ENCODE measurements at places on chromosomes 6 and 20.

DNA sequence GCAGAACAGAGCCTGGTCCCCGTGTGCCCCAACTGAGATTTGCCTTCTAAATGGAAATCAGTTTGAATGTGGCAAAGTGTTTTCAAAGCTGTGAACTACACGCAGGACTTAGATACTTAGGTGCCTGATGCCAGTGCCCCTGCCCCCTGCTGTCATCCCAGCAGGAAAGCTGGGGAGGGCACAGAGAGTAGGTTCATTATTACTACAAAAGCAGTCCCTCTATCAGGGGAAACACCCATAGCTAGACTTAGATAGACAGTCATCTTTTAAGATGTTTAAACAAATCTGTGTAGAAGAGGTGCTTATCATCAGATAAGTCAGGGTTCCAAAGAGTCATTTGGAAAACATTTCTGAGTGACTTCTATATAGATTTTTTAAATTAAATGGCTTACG, 155.0 kb upstream of the SNX9 start:
- no peak for DNase-seq

DNA sequence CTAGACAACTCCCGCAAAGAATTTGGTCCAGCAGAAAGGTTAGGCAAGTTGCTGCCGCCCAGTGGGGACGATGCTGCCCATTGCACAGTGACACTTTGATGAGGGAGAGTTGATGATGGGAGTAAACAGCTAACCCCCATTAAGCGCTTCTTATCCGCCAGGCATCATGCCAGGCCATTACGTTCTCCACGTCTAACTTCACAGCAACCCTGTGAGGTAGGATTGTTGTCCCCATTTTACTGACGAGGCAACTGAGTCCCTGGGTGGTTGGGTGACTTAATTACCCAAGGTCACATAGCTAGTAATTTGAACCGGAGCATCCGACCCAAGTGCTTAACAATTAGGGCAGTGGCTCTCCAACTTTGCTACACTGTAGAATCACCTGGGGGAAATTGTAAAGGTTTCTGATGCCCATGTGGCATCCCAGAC, 738 bp downstream of the RALGAPB start:
- DNase-seq, result no peak

DNA sequence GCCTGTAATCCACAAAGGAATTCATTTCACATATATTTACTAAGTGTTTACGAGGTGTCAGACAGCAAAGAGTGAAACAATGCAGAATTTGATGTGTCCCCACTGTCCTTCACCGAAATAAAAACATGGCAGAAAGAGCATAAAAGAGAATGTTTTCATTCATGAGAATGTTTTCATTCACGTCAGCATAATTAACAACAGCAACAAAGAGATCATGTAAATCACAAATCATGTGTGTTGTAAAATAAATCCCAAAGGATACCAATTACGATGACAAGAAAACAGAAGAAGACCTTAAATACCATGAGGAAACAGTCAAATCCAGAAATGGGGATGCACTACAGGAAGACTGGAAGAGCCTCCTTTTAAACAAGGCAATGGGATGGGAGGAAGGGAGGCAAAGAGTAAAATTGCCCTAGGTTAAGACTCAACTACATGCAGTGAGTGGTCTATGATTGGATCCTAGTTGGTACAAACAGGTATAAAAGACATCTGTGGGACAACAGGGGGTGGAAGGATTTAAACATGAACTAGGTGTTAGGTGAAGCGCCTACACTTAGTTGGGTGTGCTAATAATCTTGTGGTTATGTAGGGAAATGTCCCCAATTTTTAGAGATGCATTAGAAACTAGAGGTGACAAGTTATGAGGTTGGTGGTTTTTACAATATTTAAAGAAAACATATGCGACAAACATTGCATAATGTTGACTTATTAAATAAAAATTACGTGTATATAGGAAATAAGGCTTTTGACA, 1.5 kb downstream of the ZSCAN31 start:
- DNase-seq, result no peak

DNA sequence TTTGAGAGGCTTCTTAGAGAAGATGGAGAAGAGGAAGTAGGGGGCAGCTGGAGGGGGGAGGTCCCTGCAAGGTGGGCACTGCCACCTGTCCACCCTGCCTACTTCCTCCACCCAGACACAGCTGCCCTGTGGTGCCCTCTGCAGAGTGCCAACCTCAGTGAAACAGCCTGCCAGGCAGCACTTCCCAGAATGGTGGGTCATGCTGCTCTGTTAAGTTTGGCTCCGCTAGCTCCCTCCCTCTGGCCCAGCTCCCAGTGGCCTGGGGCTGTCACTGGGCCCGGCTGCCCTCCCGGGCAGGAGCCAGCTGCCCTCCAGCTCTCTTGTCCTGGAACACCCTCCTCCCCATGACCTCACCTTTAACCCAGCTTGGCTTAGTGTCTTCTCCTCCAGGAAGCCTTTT, 5.1 kb upstream of the EPB41L1 start:
- no peak for DNase-seq

DNA sequence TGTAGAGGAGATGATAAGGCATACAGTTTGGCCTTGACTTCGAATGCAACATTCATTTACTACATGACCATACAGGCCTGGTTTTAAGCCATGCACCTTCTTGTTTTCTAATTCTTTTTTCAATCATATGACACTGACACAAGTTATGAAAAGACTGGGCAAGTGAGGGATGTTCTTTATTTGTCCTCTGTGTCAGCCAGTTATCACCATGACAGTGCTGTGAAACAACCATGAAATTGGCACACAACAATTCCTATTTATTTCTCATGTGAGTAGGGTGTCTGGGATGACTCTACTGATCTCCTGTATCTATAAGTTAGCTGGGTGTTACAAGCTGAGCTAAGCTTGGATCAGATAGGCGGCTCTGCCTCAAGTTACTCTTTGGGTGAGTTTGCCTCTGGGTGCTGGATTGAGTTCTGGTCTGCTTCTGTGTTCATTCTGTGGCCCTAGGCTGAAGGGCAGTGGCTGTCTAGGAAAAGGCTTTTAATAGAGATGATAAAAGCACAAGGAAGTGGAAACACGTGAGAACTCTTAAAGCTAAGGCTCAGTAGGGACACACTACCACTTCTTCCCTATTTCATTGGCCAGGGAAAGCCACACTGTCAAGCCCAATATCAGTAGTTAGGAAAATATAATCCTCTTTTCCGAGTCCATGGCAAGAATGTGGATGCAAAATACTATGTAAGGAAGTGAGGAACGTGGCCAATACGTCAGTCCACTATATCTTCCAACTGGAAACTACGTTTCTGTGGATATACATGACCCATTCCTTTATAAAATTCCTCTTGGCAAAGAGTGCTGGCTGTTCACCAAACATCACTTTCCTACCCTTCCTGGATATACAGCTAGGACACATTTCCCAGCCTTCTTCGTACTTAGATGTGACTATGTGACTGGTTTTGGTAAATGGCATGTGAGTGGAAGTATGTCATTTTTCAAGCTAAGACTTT, 126.2 kb upstream of the RNF24 start:
- no peak for DNase-seq

- no peak for DNase-seq
Measured at GRCh38 chr20:33647603-33648395, 14.3 kb upstream of the C20orf144 start.

DNA sequence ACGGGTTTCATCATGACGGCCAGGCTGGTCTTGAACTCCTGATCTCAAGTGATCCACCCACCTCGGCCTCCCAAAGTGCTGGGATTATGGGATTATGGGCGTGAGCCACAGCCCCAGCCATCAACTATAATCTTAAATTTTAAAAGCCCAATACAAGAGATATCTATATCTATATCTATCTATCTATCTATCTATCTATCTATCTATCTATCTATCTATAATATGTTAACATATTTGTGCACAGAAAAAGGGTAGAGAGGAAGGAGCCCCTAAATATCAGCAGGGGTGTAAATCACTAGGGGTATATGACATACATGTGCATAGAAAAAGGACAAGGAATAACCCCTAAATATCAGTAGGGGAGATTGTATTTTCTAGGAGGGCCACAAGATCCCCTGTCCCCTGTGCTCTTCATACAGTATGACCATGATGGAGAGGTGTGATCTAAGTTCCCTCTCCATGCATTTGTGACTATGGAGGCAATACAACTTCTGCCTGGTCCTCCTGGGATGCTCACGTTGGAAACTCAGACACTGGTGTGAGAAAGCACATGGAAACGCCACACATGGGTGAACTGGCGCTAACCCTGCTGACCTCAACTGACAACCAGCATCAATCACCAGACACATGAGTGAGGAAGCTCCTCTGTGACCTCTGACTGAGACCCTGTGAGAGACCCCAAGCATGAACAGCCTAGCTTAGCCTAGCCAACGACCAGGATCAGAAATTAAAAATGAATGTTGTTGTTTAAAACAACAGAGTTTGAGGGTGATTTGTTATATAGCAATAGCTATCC, 1.2 kb upstream of the SPATS1 start:
- DNase-seq, result no peak

DNA sequence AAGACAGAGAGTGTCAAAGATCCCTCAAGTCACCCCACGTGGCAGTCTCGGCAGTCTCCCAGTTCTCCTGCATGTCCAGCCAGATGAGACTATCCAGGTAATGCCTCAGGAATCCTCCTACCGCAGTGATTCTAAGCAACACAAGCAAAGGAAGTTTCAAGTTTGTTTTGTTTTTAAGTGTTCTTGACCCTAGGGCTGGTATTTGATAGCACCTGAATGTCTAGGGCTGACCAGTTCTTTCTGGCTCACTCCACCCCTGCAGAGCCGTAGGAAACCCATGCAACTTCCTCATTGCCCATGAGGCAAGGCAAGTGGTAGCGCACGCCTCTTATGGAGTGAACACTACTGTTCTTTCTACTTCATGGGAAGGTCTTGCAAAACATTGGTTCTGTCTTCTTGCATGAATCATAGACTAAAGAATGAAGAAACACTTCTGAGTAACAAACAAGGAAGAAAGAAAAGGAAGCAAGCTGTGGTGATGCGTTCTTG, 24.8 kb upstream of the FOXQ1 start:
- no peak for DNase-seq

GRCh38 chr6:72522735-72523141, 99.1 kb upstream of the KCNQ5 start:
- DNase-seq, result no peak

DNA sequence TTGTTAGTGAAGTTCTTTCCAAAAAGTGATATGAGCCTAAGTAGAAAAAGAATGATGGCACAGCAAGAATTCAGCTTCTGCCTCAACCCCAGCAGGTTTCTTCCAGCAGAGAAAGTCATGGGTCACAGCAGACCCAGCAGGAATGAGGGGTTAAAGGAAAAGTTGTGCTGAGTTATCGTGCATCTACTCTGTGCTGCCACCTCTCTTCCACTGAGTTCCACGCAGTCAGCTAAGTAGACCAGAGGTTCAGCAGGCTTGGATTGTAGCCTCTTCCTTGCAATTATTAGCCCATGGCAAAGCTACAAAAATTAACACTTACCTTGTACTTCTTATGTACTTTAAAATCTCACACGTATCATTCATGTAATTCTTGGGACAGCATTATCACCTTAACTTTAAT, 510.8 kb downstream of the PTPRT start:
- no peak for DNase-seq

GRCh38 chr20:57680131-57680716, 29.6 kb downstream of the PMEPA1 start:
- DNase-seq, result no peak

GRCh38 chr6:27332692-27333641, 20.9 kb upstream of the POM121L2 start:
- peak; percentile 15 for DNase-seq

GRCh38 chr6:169885831-169886230, 134.4 kb downstream of the ERMARD start:
- no peak for DNase-seq

DNA sequence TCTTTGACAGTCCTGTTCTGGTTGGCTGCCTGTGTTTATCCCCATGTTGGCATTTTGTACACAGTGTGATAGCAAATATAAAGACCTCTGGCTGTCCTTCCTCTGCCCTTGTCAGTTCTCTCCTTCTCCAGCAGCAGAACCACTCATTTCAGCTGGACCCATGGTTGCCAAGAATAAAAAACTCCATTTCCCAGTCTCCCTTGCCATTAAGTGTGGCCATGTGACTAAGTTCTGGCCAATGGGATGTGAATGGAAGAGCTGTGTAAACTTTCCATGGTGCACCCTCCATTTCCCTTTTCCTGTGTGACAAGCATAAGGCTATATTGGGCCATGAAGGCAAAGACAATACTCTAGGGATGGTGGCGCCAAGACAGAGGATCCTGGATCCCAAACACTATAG, 78.4 kb upstream of the TBC1D7 start:
- no peak for DNase-seq

GRCh38 chr6:13292774-13293173, 35.6 kb downstream of the TBC1D7 start:
- no peak for DNase-seq

DNA sequence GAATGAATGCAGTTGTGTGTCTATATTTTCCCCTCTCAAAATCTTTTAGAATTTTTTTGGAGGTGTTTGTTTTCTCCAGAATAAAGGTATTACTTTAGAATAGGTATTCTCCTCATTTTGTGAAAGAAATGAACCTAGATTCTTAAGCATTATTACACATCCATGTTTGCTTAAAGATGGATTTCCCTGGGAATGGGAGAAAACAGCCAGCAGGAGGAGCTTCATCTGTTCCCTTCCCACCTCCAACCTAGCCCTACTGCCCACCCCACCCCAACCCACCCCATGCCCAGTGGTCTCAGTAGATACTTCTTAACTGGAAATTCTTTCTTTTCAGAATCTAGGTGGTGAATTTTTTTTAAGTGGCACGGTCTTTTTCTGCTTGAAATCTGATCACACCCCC, 127.8 kb downstream of the CD109 start:
- no peak for DNase-seq

- DNase-seq, result no peak
Measured at GRCh38 chr6:50663806-50664205, 49.5 kb upstream of the TFAP2D start.

- no peak for DNase-seq
Measured at GRCh38 chr20:46629341-46629740, 21.9 kb downstream of the SLC13A3 start.

DNA sequence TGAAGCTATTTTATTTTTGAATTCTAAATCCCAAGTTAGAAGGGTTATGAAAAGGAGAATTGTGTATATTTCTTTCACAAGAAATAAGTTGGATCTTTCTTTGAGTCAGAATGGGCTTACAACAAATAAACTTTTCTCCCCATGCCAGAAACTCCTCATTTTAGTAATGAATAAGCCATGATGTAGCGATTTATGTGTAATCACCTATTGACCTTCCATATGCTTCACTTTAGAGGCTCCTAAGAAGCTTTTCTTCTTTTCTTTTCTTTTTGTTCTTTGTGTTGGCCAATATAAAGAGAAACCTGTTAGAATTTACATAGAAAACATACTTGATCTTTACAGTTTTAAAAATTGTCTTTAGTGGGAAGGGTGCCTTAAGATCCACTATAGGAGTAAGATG, 370.2 kb downstream of the UTRN start:
- DNase-seq, result no peak
